ENCODE measurements at places on chromosomes 5 and 9.
A peak's percentile ranks its signal among the peaks of the same experiment; 100 is the strongest.

DNA sequence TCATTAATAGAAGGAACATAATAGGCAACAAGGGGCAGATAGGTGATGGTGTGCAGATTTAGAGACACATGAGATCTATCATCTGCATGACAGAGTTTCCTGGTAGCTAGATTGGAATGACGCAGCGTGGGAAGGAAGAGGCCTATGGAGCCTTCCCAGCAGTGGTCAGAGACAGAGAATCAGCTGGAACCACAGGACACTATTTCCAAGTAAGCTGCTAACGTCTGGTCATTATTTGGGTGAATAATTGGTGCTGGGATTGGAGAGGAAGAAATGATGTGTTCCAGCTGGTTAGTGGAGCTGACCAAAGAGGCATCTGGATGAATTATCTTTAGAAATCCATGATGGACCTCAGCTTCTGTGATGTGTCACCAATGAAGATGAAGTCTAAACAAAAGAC lies 91.2 kb upstream of the PRR16 start:
- no peak for DNase-seq

DNA sequence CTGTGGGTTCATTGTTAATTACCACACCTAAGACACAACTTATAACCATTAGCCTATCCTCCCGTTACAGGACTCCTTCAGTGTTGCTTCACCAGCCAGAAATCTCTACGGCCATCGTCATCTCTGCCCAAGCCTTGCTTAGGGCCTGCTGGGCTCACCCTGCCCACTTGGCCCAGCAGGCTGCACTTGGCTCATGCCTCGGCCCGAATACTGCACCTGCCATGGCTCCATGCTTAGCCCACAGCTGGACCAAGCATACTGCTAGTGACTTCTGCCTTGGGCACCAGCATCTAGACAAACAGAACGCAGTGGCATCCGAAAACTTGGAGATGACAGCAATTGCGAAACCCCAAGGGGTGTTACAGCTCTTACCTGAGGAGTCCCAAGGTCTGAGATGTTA lies 2336.0 kb upstream of the ACO1 start:
- DNase-seq, result no peak

DNA sequence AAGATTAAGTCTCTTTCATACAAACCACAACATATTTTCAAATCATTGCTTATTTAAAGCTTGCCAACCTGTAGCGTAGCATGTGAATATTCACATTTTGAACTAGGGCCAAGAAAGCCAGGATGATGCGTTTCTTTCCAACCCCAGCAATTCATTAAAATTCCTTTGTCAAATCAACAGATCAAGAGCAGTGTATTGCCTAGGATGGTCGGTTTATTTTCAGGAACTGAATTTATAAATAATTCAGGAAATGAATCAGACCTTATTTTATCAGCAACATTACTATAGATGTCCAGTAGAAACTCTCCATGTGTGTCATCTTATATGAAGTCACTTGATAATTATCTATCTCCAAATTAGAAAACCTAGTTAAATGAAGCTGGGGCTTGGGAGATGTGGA lies 13.2 kb upstream of the AUH start:
- DNase-seq, result no peak

GRCh38 chr5:56335212-56335611 lies 102.1 kb upstream of the ANKRD55 start:
- DNase-seq, result no peak

DNA sequence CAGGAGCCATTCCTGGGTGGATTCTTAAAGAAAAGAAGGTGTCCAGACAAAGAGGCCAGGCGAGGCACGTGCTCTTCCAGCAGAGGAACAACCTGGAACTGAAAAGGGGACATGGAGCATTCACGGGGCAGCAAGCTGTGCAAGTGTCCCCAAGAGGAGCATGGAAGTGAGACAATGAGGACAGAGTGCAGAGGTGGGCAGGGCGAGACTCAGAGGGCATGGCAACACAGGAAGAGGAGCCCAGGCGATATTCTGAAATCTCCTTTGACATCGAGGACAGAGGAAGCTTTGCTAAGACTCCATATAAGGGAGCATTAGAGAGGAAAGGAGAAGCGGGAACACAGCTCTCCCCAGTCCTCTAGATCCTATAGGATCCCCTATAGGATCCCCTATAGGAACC lies 29.4 kb upstream of the SPATA31E1 start:
- DNase-seq, result no peak

- no peak for DNase-seq
Observed at GRCh38 chr9:7910426-7911020, 110.9 kb upstream of the DMAC1 start.

DNA sequence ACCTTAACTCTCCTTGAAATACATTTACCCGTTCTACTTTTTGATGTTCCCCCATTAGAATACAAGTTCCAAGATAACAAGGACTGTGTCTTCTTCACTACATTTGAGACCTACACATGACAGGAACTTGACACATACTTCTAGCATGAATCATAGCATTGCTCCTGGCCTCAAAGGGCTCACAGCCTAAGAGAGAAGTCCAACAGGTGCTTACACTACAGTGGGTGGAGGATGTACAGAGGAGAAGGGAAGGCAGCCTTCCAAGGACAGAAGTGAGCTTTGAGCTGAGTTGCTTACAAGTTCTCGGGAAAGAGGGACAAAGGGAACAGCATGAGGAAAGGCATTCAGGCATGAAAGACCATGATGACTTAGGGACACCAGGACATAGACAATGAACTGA lies 56.9 kb upstream of the MSX2 start:
- no peak for DNase-seq

DNA sequence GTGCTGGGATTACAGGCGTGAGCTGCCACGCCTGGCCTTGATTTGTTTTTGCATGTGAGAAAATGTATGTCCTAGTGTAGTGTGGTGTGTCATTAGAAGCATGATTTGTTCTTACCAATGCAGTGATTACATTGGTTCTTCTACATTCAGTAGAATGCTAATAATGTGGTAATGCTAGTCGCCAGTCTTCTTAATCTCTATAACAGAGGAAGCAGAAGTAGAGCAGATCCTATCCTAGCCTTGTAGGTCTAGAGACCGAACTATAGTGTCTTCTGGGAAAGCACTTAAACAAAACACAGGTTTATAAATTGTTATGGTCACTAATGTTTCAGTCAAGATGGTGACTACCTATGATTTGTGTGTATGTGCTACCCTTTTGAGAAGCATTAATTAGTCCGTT lies 197.5 kb upstream of the DMRT1 start:
- DNase-seq, result no peak

- no peak for DNase-seq
Observed at GRCh38 chr5:623531-623930, 11.4 kb downstream of the CEP72 start.

DNA sequence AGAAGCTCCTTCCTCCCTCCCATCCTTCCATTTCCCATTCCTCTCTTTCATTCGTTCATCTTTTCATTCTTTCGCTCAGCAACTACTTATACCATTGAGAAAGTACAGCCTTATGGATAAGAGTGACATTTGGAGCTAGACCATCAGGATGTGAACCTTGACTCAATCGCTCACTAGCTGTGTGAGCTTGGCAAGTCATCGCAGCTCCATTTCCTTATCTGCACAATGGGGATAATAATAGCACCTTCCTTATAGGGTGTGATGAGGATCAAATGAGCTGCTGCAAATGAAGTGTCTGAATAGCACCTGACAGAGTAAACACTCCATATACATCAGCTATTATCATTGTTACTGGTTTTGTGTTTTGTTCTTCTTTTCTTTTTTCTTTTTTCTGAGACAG lies 28.1 kb upstream of the SYNPO start:
- DNase-seq, result no peak

DNA sequence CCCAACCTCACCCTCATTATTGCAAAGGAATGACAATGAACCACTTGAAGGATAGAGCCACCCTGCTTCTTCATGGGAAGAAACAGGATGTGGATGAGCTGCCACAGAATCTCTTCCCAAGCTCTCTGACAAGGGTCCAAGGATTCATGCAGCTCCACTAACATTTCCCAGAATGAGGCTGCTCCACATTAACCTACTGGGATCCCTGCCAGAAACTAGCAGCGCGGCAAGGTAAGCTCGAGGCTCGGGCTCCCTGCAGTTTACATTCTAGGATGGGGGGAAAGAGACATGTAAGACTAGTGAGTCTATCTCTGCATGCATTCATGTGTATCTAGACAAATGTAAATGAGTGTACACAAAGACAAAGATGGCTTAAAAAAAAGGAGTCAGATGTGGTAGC lies 12.1 kb downstream of the DCAF12 start:
- DNase-seq, result no peak

DNA sequence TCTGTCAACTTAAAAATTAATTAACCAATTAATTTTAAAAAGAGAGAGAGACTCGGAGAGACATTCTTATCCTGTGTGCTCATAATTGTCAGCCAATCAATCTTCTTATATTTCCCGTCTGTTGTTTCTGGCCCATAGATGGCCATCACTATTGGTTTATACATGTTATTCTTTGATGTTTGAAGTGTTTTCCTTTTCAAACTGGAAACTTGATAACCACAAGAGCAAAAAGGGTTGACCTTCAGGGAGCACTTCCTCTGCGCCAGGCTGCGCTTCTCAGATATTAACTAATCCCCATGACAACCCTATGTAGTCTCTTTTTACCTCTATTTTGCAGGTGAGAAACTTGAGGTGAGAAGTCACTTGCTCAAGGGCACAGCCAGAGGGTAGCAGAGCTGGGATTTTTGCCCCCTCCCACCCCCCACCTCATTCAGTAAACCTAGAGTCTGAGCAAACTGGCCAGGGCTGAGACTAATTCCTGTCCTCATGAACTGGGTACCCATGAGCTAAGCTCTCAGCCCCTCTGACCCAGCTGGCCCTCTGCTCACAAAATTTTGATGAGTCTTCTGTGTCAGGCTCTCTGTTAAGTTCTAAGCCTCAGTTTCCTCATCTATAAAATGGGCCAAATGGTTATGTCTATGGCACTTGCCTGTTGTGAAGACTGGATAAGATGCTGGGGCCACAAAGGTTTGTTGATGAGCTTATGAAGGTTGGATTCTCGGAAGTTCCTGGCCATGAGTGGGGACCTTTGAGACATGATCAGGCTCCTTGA lies 86.0 kb upstream of the SH3PXD2B start:
- DNase-seq, result no peak

DNA sequence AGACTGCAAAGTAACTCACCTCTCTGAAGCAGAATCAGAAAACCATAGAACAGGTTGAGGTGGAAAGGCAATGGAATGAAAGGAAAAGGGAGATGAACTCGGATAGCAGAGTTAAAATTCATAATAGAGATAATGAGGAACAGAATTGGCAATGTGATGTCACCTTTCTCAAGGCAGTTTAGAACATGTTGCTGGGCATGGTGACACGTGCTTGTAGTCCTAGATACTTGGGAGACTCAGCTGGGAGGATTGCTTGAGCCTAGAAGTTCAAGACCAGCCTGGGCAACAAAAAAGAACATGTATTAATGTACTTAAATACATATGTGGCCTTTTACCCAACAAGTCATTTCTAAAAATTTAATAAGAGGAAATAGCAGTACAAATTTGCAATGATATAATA lies 81.6 kb upstream of the MIER3 start:
- no peak for DNase-seq

DNA sequence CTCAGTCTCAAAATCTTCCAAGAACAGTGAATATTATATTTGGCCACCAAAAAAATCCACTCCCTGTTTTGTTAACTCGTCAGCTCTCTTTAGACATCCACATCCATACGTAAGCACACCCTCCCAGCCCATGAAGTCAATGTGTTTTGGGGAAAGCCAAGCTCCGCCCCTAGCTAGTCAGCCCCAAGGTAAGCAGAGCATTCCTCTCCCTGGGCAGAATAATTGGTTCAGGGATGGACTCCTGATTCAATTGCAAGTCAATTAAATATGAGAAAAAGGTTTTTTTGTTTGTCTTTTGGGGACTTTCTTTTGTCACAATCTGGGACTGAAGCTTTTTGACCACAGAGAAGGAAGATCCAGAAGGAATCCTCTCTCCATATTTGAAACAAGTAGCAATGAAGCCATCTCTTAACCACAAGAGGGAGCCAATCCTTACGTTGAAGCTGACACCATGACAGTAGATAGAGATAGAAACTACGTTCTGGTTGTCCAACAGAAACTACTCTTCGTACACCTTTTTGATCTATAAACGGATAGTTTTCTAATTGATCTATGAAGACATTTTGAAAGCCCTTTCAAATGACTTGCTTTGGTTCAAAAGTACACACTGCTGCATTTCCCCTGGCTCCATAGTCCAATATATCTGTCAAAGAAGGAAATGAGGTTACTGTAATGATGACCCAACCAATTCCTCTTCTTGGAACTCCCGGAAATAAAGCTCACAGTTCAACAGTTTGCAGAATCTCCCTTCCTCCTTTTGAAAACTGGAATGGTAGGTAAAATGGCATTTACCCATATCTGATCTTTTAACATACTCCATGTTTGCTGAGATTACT lies 166.4 kb downstream of the TLE1 start:
- peak; percentile 42 for DNase-seq

GRCh38 chr9:125446561-125447094 lies 185.0 kb downstream of the GAPVD1 start:
- DNase-seq, result no peak

Data from HuH-7 (cell line).